ENCODE measurements at places on chromosomes 7 and 10.

GRCh38 chr10:534047-534566, 155.4 kb downstream of the DIP2C start:
- no peak for DNase-seq

GRCh38 chr7:41837916-41838315, 135.0 kb upstream of the INHBA start:
- no peak for DNase-seq

DNA sequence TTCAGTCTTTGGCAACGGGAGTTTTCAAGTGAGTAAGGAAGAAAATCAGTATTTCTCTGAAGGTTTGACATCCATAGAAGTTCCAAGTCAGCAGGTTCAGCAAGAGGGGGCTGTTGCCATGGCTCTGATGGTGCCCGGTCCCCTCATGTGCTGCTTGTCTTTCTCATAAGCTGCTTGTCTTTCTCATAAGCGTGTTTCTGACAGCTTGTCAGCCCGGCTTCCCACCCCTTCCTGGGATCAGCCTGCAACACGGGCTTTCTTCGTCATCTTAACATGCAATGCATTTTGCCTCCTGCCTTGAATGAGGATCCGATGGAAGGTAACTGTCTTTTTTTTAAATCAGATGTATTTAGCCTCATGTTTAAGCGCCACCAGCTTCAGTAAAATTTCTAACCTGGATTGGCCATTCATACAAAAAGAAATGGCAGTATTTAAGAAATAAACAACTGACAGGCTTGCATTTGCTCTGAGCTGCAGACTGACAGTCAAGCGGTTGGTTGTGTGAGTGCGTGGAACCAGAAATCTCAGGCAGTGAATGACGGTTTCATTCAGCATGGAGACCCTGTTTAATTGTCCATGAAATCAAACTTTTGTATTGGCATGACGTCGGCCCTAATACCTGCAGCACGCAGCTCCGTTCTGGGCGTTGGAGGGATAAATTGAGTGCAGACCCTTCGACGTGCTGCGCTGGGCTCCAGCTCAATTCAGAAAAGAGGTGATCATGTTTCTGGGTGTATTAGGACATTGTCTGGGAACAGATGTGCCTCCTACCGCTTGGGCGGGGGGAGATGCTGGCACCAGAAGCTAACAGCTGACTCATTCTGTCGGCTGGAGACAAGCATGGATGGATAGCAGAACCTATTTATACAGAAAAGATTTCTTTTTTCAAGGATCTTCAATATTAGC, 454.7 kb upstream of the FOXK1 start:
- DNase-seq, result no peak

DNA sequence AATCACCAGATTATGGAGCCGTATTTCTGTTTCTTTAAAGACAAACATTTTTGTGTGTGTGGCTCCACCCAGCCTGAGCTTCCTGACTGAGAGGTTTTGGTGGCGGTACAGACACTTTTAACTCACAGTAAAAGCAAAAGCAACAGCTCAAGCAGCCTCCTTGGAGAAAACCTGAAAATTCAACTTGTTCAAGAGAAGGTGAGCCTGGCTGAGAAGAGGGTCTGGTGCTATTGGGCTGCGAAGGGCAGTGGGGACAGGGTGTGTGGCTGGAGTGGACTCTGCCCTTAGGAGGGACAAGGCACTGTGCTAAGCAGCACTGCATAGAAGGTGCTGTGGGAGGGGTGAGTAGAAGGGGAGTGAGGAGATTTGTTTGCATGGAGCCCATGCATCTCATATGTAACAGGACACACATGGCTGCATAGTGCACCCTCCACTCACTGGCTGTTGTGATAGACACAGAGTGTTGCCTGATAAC, at the start of gene GIMAP7:
Gene GIMAP7, plus strand, starts transcription at position 125 of the 475 bp plus-strand sequence. CDS start 5,103 bp downstream, outside the sequence.
- peak; percentile 48 for DNase-seq

GRCh38 chr7:91872069-91872468, 8.4 kb downstream of the MTERF1 start:
- DNase-seq, result no peak

DNA sequence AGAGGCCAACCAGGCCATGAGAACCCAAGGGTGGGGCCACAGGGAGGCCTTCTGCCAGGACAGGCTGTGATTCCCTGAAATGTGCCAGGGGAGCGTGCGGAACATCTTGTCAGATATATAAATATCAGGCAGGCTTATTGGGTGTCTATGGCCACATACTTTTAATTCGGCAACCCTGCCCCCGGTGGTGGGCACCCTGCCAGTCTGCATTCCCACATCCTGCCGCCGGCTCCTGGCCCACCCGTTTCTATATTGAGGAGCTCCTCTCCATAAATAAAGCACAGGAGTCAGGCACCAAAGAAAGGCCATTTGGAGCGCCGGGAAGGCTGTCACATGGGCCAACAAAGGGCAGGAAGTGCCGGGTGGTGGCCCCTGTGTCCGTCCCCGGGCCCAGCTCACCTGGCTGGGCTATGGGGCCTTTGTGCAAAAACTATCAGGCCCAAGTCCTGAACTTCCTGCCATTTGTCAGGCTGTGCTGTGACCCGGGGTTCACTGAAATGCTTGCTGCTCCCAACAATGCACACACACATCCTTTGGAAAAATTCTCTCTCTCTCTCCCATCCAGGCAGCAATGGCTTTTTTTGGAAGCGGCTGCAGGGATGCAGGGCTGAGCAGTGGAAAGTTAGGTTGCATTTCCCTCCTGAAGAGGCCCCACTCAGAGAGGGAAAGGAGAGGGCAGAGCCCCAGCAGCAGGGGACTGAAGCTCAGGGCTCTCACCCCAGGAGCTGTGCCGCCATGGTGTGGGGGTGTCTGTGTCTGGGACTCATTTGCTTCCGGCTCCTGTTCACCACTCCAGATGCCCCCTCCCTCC, 25.0 kb upstream of the PODXL start:
- no peak for DNase-seq

- DNase-seq, result no peak
Observed at GRCh38 chr10:83667594-83667993, 471.7 kb upstream of the GHITM start.

DNA sequence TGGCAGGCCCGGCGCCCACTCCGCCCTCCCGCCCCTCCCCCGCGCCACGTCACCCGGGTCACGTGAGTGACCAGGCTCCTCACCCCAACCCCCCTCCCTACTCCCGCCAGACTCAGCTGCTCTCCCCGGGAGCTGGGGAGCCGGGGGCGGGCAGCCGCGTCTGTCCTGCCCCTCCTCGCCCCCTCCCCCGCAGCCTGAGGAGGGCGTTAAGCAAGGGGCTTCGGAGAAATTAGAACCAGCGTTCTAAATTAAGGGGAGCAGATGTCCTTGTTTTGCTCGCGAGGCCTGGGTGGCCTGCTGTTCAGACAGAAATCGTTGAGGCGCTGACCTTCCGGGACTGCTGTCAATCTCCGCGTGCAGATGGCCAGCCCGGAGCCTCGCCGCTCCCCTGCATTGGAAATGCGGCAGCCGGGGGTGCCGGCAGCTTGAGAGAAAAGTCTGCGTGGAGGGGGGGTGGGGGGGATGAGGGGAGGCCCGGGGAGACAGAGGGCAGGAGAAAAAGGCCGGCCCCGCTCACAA, 102.2 kb upstream of the ZNF438 start:
- DNase-seq, result peak; percentile 69

- no peak for DNase-seq
Observed at GRCh38 chr7:105662998-105663397, 81.7 kb upstream of the EFCAB10 start.

Measured in activated CD4-positive, CD25-positive, alpha-beta regulatory T cell treated with anti-CD3 and anti-CD28 coated beads, Interleukin-2, amount 50 U/mL, for 72 hours (primary cell).